ENCODE measurements at places on chromosomes 2 and 18. TPM values are rescaled to one million over a fixed set of nuclear protein-coding genes. Genes with fewer than 3 reads are reported as not detected.

Gene EN1
- 0.39 TPM for total RNA-seq

Gene MTA3
- 64.1 TPM for total RNA-seq

- H3K4me3 ChIP-seq: peak overlapping the region; percentile 95
- peak overlapping the region; percentile 98 for H3K27ac ChIP-seq
- peak; percentile 70 for DNase-seq
Measured at GRCh38 chr18:62187543-62188510, 772 bp downstream of the RELCH start.

- H3K27ac ChIP-seq: no peak overlapping the region
- H3K4me1 ChIP-seq: peaks cover 22% of the 10 kb centered on the region
- no peak for DNase-seq
- H3K36me3 ChIP-seq: no peaks in the 10 kb centered on the region
- H3K4me3 ChIP-seq: no peak overlapping the region
Measured at GRCh38 chr2:191867507-191867847, 20.6 kb upstream of the CAVIN2 start.

DNA sequence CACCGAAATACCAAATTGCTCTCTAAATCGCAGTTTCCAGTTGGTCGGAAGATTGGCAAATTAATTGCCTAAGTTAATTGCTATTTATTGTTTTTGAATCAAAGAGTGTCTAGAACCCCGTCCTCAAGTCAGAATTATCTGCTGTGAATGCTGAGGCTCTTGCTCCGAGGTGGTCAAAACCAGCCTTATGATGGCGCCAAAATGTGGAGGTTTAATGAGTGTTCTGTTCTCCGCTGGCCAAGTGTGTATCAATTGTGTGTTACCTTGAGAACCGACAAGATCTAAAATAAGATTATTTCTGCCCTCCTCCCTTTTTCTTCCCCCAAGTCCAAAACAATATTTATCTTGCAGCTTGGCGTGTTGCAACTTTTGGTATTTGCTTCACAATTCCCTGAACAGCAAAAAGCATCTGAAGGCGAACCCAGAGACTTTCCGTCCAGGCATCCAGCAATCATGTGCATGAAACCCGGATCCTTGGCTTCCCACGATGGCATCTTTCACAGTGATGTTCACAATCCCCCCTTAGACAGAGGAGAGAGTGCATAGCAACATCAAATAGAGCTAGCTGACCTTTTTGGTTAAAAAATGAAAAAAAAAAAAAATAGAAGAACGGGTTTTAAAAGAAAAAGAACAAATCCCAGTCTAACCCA is 323.0 kb downstream of the MYCN start:
- H3K27me3 ChIP-seq: no peaks in the 10 kb centered on the region
- no peak overlapping the region for H3K4me3 ChIP-seq
- no peaks in the 10 kb centered on the region for H3K4me1 ChIP-seq
- no peaks in the 10 kb centered on the region for H3K36me3 ChIP-seq

GRCh38 chr2:62662131-62662530 is 43.4 kb upstream of the EHBP1 start:
- no peaks in the 10 kb centered on the region for H3K36me3 ChIP-seq
- DNase-seq: no peak
- H3K27ac ChIP-seq: no peak overlapping the region
- no peak overlapping the region for H3K4me3 ChIP-seq
- peaks cover 1% of the 10 kb centered on the region for H3K27me3 ChIP-seq

GRCh38 chr18:8786483-8787370 is 81.4 kb downstream of the MTCL1 start:
- peak overlapping the region; percentile 36 for H3K4me3 ChIP-seq
- H3K27me3 ChIP-seq: peaks cover 5% of the 10 kb centered on the region
- peak overlapping the region; percentile 18 for H3K27ac ChIP-seq
- peaks cover 36% of the 10 kb centered on the region for H3K4me1 ChIP-seq
- no peak for DNase-seq
- peaks cover 10% of the 10 kb centered on the region for H3K36me3 ChIP-seq

DNA sequence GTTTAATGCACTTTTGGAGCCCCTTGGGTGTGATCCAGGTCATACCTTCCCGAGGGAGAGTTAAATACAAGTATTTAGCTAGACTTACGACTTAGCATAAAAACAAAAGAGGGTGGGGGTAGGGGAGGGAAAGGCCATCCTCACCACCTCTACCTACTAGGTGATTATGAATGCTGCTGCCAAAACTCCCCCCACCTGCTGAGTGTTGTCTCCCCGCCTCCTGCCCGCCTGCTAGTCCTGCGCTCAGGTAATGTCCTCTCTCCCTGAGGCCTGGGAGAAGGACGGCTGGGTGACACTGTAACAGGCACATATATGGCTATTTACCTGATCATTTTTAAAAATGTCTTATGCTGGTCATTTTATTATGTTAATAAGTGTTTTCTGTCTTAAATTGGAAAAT is 3.0 kb upstream of the NCKAP5 start:
- H3K27ac ChIP-seq: no peak overlapping the region
- H3K4me1 ChIP-seq: peaks cover 12% of the 10 kb centered on the region
